Cardiac atrium fibroblast (primary cell): ENCODE measurements at places on chromosomes 11 and 22. TPM values are rescaled to one million over a fixed set of nuclear protein-coding genes. Genes with fewer than 3 reads are reported as not detected.

Gene NRGN
- total RNA-seq, result 0.16 and 0.36 TPM in 2 replicates

Gene MPPED1
- total RNA-seq, result 0.18 TPM in 1 of 2 replicates, not detected in the other

Gene EIF4ENIF1
- 4.9 and 8.7 TPM in 2 replicates for total RNA-seq

Gene NOX4
- 0.97 TPM in 1 of 2 replicates, not detected in the other for total RNA-seq

Gene KCNE3
- 2.3 and 6.9 TPM in 2 replicates for total RNA-seq

Gene NXPE2
- total RNA-seq, result not detected in 2 replicates

Gene FOSL1
- 33.4 and 37.7 TPM in 2 replicates for total RNA-seq

Gene PARVG
- total RNA-seq, result not detected in 2 replicates
